Stimulated activated naive CD4-positive, alpha-beta T cell treated with Interleukin-2 at 50 U/mL for 16 hours (primary cell): ENCODE measurements at places on chromosomes 4 and X.

DNA sequence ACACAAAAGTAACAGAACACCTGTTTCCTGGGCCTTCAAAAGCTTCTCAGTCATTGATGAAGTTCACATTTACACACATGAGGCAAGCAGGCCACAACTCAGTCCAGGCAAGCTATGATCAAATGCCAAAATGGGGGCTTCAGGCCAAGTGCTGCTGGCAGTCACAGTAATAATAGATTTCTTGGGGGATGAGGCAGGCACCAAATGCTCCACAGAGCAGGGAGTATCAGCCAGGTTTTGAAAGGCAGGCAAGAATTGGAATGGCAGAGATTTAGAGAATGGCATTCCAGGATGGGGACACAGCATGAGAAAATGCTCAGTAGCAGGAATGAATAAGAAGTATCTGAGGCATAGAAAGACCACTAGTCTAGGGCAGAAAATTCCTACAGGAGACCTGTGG lies 52.8 kb downstream of the GRIA3 start:
- no peak for DNase-seq

DNA sequence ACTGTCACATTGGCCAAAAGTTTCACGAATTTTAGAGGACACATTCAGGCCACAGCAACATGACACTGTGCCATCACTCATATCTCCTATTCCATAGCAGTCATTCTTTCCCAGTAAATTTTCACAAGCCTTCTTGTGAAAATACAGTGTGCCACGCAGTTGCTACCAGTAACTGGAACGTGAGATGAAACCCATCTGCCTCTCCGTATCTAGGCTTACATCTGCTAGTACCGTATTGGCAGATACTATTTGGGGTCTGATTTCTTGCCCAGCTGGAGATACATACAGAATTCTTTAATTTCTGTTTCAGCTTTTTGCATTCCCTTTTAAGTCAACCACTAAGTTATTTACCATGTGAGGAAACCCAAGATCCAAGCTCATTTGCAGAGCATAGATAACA lies 8.7 kb upstream of the FAM241A start:
- no peak for DNase-seq

- no peak for DNase-seq
Measured at GRCh38 chr4:55345054-55345453, 988 bp upstream of the SRD5A3 start.

DNA sequence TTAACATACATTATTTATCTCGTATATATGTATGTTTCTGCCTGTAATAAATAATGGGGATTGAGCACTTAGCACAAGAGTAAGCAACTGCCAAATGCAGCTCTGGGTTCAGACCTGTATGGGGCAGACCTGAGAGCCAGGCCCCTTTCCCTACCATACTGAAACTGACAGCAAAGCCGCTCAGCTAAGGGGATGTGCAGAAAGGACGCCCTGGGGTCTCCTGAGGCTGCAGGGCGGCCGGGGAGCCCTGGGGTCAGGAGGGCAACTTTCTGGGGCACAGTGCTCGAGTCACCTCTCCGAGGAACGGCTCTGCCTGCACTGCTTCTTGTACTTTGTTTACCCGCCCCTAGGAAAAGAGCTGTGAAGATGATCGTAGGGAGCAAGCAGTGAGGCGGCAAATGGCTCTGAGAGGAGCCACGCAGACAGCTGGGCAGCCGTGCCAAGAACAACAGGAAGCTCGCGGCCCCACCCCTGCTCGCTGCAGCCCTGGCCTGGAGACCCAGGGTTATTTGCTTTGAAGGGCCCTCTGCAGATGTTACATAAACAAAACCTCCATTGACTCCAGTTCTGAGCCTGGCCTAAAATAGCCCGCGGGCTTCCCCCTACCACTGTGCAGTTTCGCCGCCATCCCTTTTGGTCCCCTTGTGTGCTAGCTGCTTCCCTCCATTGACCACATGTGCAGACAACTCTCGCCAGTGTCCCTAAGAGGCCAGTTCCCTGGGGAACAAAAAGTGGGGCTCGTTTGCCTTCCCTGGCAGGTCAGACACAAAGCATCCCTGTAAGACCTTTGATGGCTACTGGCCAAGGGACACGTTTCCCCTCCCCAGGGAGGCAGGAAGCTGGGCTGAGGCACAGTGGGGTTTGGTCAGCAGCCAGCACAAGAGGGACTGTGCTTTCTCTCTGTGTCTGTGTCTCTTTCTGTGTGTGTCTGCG lies 111.3 kb upstream of the LNX1 start:
- no peak for DNase-seq

GRCh38 chr4:73902038-73902637 lies 32.9 kb downstream of the CXCL1 start:
- DNase-seq, result no peak

- no peak for DNase-seq
Measured at GRCh38 chr4:147821555-147821954, 89.7 kb downstream of the ARHGAP10 start.
